ENCODE measurements at places on chromosomes 12 and 14.

DNA sequence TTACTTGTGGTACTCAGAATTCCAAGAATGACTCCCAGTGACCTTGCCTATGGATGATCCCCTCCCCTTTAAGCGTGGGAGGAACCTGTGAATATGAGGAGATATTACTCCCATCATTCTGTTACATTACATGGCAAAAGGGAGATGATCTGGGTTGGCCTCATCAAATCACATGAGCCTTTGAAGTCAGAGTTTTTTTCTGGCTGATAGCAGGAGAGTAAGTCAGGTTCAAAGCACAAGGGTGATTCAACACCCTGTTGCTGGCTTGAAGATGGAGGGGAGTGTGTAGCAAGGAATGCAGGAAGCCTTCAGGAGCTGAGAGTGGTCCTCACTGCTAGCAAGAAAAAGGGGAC lies 9.1 kb upstream of the MDM2 start:
- no peak for DNase-seq

DNA sequence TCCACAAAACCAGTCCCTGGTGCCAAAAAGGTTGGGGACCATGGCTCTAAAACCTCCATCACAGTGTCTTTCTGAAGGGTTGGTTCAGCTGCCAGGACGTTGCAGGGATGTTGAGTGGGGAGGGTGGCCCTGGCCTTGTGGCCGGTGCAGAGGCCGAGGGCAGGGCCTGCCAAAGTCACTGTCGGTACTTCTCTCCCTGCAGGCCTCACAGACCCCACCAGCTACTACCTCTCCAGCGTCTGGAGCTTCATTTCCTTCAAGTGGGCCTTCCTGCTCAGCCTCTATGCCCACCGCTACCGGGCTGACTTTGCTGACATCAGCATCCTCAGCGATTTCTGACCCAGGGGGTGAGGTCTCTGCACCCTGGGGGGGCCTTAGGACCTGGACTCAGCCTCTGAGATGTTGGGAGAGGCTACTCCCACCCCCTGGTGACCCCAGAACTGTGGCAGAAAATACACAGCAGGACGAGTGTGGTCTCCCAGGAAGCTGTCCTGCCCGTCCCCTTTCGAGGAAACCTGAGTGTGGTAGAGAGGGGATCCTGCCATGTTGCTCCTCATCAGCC lies 7.0 kb downstream of the SLC48A1 start:
- no peak for DNase-seq

DNA sequence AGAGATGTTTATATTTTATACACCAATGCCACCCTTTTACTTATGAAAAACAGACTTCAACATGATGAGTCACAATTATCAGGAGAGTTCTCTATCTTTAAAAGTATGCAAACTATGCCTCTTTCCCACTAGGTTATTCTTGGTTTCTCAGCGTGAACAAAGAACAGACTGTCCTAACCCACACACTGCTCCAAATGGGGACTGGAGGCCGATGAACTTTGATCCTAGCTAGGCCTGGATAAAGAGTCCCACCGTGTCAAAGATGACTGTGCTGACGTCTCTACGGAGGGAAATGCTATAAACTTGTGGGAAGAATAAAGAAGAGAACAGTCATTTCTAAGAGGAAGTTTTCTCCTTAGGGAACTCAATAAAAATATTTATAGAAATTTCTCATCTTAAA lies 160.1 kb downstream of the EPS8 start:
- DNase-seq: peak; percentile 65

DNA sequence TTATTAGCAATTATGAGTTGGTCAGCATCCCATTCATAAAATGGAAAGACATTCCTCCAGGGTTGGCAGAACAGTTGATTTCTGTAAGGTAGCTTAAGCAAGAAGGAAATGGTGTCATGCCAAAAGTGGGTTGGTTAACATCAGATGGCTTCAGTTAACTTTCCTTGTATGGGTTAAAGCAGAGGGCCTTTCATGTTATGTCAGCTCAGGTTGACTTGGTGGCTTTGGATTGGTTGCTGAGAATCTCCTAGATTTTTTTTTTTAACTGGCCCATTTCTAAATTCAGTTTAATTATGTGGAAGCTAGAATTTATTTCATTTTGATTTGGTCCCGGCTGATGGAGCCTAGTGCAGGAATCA lies 87.8 kb downstream of the BBS10 start:
- no peak for DNase-seq

GRCh38 chr14:35161231-35161630 lies 38.9 kb downstream of the PRORP start:
- no peak for DNase-seq

- no peak for DNase-seq
These were observed 75.2 kb upstream of the PLEKHG3 start for GRCh38 chr14:64628940-64629408.

DNA sequence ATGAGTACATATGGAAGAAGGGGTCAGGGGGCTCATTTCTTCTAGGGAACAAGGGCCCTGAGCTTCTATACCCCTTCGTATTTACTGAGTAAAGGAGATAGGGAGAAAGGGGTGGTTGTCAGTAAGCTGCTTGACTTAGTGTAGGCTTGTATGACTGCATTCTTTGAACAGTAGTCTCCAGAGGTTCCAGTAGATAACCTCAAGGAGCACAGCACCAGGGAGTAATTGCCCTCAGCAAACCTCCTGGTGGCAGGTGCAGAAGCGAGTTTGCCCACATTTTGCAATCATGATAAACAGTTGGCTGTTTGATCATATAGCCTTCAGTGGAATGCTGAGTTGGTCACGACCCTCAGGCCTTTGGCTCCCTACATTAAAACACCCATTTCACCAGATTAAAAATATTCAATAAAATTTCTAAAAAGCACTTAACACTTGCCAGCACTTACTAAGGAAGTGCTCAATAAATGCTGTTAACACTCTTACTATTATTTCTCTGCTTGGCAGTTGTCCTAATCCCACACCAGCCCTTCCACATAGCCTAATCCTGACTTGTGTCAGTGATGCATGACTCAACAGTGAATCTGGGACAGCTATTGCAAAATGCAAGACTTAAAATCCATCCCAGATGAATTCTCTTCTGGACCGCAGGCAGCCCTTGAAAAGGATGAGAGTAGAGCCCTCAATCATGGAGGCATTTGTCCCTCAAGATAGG lies 3.7 kb upstream of the DHRS4L2 start:
- no peak for DNase-seq

DNA sequence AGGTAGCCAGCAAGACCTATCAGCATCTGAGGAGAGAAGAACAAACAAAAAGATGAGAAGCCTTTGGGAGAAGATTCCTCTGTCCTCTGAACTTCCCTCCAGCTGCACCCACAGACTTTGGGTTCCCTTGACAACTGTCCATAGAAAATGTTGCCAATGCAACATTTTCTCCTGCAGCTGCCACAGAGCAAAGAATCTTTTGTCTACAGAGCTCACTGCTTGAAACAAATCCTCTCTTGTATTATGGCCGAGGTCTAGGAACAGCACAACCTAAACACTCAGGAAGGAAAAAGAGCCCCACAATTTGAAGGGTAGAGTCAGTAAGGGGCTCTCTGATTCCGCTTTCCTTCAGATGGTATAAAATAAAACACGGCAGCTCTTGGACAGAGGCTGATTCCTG lies 14.3 kb downstream of the POMT2 start:
- no peak for DNase-seq

- DNase-seq: no peak
These were observed 28.0 kb downstream of the NELL2 start for GRCh38 chr12:44847888-44848702.
